Putamen (tissue), 1 donor: ENCODE measurements at places on chromosomes 12 and 14.

- no peak for DNase-seq
These were observed 15.4 kb downstream of the TMEM52B start for GRCh38 chr12:10194160-10194670.

DNA sequence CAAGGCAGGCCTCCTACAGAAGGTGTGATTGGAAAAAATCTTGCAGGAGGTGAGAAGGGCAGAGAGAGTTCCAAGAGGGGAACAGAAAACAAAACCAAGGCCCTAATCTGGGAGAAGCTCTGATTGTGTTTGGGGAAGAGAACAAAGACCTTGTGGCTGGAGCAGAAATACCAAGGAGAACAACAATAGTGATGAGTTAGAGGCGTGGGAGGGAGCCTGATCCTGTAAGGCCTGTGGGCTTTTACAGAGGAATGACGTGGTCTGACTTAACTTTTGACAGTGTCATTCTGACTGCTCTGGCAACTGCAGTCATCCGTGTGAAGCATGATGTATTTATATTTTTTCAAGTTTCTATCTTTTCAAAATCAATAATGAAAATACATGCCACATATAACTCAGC lies 200.6 kb downstream of the ANO4 start:
- DNase-seq: no peak

- DNase-seq: no peak
These were observed 8.8 kb downstream of the STK38L start for GRCh38 chr12:27252934-27253333.

- DNase-seq: no peak
These were observed 6.8 kb downstream of the PIWIL1 start for GRCh38 chr12:130344529-130344928.

DNA sequence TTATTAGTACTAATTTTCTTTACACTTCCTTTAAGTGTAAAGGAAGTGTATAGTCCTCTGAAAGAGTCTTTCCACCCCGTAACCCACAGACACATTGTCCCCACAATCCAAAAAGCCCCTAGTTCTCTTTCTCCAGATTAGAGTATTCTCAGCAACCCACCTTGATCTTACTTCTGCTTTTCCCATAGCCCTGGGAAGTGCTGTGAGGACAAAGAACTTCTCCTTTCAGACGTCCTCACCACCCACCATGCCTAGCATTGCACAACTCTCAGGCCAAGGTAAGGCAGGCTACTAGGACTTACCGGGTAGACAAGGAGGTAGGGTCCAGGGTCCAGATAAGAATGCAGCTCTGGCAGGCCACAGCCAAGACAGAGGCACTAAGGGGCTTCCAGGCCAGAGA lies 7.4 kb downstream of the AAAS start:
- DNase-seq: no peak

DNA sequence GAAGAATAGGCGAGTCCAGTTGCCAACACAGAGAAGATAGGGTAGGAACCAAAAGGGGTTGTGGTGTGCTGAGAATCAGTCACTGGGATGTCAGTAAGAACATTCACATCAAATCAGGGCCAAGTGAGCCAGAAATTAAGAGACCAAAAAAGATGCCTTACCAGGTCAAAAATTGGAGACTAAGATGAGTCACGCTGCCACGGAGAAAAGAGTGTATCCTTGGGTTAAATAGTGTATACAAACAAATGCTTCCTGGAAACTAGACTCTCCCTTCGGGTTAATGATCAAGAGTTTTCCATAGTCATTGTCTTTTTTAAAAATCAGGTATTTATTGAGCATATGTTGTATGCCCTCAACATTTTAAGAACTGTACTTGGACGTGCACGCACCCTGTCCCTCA lies 45.2 kb upstream of the BAZ1A start:
- DNase-seq: no peak

DNA sequence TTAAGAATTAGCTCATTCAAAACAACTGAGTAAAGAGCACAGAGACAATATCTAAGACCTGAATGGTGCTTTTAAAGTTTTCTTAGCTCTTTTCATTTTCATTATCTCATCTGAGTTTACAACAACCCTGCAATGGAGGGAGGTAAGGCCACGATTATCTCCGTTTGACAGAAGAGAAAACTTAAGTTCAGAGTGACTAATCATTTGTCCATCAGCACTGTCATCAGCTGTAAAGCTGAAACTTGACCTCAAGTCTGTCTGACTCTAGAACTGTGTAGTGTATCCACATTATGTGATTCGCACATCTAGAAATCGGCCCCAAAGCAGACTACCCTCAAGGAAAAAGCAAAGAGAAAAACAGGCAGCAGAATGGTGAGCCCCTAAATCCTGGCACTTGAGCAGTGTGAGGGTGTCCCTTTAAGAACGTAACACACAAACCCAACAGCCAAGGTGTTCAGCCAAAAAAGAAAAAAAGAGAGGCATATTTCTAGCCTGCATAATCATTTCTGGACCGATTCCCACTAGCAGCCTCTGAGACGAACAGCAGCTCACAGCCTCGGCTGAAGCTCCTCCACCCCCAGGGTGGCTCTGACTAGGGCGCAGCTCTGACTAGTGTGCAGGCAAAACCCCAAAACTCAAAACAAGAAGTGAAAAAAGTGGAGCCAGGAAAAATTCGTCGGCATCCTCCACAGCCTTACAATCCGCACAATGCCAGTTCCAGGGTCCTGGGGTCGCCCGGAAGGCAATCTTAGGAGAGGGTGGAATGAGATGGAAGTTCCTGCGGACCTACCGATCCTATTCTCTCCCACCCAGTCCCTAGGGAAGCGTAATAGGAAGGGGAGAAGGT lies 1.6 kb downstream of the STXBP6 start:
- peak; percentile 55 for DNase-seq

DNA sequence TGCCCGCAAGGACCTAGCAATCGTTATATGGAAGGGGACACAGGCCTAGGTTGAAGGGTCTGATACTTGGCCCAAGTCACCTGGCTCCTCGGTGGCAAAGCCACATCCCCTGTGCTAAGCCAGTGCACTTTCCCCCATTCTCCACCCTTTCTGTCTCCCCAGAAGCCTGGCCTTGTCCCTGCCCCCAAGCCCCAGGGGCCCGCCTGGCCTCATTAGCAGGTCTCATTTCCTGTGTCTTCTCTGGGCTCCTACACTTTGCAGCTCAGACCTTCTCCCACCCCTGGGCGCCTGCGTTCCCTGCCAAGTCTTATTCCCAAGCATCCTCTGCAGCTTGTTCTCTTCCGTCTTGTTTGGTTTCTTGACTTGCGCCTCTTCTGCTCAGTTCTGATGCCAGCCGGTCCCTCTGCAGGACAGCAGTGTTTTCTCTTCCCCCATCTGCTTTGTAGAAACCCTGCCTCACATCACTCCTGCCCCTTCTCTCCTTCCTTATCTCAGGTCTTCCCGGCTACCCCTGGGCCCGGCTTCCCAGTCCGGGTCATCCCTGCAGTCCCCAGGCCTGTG lies 66.7 kb downstream of the SLC24A4 start:
- no peak for DNase-seq

GRCh38 chr12:71400481-71400880 lies 39.1 kb upstream of the LGR5 start:
- no peak for DNase-seq

DNA sequence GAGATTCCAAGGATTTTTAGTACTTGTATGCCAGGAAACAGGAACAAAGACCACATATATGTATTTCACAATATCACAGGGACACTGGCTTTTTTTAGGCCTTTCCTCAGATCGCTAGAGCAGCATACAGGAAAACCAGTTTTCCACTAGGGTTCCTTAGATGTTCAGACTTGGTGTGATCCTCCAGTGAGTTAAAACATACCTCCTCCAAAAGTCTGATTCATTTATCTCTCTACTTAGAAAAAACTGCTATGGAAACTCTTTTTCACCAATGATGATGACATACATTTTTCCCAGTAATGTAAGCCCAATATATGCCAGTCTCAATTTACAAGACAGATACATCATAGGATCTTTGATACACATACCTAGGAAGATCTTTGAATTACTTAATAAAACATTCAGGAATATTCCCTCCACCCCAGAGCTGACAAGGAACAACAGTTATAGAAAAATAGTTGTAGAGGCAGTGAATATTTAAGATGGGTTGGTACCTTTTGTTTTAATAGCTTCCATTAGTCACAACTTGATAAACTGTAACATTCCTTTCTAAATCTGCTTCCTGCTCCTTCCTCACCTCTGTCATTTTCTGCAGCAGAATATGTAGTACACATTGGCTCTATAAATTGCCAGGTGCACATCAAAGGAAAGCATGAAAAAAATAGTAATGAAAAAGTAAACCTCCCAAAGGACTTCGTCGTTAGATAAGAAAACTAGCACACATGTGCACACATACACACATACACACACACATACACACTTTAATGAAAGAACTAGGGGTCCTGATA lies 27.5 kb downstream of the BCAT1 start:
- DNase-seq: no peak

DNA sequence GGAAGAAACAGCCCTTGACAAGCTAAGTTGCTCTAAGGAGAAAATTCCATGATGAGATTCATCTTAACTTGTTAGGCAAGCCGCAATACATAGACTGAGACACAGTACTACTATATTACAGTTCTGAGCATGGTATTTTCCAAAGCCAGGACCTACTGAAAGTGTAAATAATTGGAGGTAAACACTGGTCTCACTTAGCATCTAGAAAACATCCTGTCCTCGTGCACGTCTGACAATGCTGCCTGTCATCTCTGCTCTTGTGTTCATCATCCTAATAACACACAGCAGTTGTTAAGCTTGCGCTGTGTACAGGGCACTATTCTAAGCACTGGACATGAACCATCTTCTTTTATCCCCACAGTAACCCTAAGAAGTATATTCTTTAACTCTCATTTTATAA lies 64.2 kb downstream of the GNG2 start:
- no peak for DNase-seq

DNA sequence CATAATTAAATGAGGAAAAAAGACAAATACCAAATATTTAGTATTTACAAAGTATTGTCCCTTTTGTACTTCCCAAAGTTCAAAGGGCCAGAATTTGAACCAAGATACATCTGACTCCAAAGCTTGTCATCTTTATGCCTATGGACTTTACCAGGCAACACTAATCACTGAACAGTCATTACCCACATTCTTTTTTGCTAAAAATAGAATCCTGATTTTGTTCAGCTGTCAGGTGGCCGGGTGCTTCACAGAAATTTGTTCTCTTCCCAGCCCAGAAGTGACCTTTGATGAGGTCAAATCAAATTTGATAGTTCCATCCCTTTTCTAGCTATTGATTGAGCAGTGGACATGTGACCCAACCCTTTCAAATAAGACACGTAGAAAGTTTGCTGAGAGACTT lies 121.6 kb downstream of the LLPH start:
- no peak for DNase-seq

DNA sequence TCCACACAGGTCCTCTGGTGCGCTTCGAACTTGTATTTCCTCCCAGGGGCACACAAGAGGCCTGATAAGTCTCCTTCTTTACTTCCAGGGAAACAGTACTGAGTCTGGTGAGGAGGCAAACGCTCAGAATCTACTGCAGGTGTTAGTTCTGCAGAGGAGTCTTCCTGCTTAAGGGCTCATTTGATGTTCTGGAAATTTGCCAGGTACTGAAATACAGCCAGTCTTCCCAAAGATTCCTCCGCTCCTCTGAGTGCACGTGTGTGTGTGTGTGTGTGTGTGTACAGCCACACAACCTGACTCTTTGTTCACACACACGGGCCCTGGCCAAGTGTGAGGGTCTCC lies 92.0 kb downstream of the FBXL14 start:
- DNase-seq: no peak

DNA sequence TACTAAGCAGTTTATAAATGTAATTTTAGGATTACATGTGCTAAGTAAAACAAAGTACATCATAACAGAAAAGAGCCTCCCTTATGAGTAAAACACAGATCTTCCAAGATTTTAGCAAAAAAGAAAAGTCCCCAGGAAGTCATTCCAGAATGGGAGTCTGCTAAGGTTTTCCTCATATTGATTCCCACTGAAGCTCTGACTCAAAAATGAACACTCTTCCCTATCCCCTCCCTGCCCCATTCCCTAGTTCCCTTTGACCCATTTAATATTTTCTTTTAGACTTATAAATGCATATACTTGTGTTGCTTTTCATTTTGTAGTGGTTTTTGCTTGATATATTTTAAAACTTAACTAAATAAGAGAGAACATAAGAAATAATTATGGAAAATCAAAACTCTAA lies 40.1 kb downstream of the PTGER2 start:
- DNase-seq: no peak

DNA sequence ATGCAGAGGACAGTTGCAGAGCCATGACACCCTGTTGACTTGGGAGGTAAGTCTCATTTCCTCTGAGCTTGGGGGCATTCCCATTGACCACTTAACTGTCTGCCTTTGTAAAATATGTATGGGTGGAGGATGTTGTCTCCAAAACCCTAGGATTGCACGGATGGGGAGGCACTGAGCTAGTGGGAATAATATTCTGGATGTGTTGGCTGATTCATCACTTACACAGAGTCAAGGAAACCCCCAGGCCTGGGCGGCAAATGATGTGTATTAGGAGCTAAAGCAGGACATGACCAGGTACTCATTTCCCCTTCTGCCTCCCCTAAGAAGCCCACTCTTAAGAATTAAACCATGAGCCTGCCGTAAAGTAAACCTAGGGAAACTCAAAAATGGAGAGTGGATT lies 319.4 kb downstream of the VRK1 start:
- DNase-seq: no peak

- no peak for DNase-seq
These were observed 377.1 kb downstream of the SLC16A7 start for GRCh38 chr12:59972905-59973304.

DNA sequence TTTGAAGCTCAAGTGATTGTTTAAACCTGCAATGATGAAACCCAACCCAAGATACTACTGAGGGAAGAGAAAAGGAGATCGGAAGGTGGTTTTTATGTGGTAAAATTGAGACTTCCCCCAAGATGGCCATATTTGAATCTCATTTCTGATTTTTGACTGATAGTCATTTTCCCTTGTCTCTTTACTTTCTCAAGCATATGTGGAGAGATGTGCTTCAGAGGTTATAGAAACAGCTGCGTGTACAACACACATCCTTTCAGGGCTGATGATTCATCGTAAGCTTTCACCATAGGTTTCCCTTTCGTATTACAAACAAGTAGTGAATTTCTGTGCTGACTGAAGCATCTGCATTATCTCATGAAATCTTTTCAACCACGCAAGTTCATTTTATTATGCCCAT lies 276.2 kb downstream of the EMP1 start:
- peak; percentile 33 for DNase-seq

- no peak for DNase-seq
These were observed 59.4 kb downstream of the PPHLN1 start for GRCh38 chr12:42385326-42385841.

DNA sequence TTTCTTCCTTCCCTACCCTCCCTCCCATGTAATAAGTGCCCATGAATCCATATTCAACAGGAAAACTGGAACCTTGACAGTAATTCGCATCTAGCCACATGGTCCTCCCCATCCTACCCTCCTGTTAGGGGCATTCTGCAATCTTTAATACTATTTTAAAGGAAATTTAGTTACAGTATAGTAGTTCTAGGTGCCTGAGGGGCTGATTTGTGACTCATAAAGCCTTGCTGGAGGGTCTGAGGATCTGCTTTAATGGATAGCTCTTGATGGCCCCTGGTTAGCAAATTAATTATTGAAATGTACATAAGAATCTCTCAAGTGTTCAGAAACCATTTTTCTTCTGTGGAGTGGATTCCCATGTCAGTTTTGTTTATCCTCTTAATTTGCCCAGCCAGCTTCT lies 54.1 kb downstream of the ESRRB start:
- DNase-seq: no peak
